Calu3 (cell line): ENCODE measurements at places on chromosomes 5 and 9. TPM values are rescaled to one million over a fixed set of nuclear protein-coding genes. Genes with fewer than 3 reads are reported as not detected.

DNA sequence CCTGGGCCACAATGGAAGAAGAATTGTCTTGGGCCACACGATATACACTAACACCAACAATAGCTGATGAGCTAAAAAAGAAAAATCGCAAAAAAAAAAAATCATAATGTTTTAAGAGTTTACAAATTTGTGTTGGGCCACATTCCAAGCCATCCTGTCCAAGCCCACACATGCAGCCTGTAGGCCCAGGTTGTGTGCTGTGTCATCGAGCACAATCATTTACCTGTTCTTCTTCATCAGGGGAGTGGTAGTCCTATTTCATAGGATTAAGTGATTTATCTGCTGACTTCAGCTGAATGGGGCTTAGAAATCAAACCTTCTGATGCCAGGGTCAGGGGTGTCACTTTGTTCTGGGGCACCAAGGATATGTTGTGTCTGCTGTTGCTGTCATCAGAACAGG lies 44.6 kb upstream of the ELL2 start:
- DNase-seq, result no peak

- DNase-seq, result peak; percentile 11
These were observed 221.8 kb downstream of the SLC12A2 start for GRCh38 chr5:128305341-128305740.

NTRK2 gene
- 1.5 and 2.1 TPM in 2 replicates for total RNA-seq

CBY3 gene
- not detected in 2 replicates for total RNA-seq

SRP19 gene
- 65.5 and 67.0 TPM in 2 replicates for total RNA-seq
